T47D (cell line): ENCODE measurements at places on chromosomes 5 and 9.
A peak's percentile ranks its signal among the peaks of the same experiment; 100 is the strongest.

GRCh38 chr5:128083811-128084227 is 253 bp downstream of the SLC12A2 start:
- DNase-seq: no peak

DNA sequence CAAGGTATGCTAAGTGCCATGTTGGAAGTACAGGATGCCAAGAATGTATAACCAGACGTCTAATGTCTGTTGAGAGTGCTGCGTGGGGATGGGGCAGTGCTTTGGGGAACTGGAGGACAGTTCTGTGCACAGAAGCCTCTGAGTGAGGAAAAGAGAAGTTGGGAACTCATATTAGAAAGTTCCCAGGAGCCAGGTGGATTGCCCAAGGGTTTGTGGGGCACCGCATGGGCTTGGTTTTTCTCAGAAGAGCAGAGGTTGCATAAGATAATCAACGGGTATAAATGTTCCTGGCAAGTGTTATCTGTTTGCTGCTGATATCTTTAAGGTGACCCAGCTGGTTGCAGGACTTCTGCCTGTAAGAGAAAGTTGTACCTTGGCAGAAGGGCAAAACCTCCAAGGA is 13.1 kb downstream of the HRH2 start:
- no peak for DNase-seq

DNA sequence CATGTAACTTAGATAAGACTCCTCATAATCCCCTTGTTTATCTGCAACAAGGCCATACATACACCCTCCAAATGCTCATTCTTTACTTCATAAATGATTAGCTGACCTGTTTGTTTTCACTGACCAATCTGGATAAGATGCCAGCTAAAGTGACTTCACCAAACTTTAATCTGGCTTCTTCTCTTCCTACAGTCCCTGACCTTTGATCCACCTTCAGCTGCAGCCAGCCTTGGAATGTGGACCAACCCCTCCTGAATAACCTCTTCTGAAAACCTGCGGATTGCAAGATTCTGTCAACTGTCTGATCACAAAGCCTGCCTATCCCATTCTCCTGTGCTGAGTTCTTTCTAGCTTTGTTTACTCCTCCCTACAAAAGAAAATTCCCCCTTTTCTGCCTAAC is 476.8 kb downstream of the LRRC70 start:
- no peak for DNase-seq

DNA sequence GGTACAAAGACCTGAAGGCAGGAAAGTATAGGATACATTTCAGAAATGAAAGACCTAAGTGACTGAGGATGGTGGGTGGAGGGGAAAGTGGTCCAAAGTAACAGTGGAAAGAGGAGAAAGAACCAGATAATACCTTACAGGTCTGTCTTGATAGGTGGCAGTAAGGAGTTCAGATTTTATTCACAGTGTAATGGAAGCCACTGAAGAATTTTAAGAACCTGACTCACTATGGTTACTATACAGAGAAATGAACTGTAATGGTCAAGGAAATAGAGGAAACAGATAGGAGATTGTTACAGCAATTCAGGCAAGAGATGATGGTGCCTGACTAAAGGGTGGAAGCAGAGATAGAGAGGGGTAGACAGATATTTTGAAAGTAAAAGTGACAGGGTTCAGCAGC is 46.5 kb downstream of the EPB41L4A start:
- peak; percentile 19 for DNase-seq

- DNase-seq: no peak
Observed at GRCh38 chr5:16245249-16245648, 65.7 kb upstream of the MARCHF11 start.

DNA sequence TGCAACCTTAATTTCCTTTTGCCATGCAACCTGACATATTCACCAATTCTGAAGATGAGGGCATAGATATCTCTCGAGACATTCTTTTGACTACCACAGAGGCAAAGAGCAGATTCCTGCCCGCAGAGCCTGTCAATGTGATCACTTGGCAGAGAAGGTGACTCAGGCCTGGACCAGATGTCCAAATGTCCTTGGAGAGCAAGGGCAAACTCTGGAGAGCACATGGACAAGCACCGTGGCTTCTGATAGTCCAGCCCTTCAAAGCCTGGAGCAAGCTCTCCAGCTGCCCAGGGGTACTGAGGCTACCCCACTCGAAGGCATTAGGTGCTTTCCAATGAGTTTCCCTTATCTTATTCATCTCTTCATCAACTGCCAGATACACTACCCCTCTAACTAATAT is 50.4 kb upstream of the ALDH1B1 start:
- no peak for DNase-seq

DNA sequence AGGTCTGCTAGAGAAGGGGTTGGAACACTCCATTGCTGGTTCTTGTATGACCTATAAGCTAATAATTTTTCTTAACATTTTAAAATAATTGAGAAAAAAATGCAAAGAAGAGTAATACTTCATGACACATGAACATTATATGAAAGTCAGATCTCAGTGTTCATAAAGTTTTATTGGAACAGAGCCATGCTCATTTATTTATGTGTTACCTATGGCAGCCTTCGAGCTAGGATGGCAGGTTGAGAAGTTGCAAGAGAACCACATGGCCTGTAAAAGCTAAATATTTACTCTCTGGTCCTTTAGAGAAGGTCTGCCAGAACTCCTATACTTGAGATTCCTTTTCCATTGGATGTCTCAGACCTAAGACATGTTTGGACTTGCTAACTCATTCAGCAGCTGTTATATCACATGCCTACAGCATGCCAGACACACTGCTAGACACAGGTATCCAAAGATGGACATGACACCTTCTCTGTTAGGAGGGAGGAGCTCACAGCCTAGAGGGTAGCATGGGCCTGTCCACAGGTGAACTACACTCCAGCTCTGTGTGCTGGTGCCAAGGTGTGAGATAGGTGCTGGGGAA is 304.3 kb downstream of the ARHGAP26 start:
- no peak for DNase-seq

GRCh38 chr9:96160168-96160567 is 141.8 kb downstream of the HSD17B3 start:
- DNase-seq: no peak

DNA sequence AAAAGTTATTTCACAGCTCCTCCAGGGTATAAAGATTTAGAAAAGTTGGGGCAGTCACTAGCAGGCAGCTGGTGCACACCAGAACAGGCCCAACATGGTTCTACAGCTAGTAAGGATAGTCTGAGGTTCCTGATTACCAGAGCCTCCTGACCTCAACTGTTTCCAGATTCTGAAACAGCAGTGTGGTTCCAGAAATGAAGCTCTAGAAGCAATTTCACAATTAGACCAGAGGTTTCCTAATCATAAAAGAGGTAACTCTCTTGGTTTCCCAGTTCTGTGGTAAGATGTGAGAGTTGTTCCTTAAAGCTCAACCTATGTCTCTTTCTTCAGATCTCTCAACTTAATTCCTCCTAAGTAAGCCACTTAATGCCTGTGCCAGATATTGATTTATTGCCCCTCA is 11.9 kb downstream of the AGTPBP1 start:
- DNase-seq: no peak

DNA sequence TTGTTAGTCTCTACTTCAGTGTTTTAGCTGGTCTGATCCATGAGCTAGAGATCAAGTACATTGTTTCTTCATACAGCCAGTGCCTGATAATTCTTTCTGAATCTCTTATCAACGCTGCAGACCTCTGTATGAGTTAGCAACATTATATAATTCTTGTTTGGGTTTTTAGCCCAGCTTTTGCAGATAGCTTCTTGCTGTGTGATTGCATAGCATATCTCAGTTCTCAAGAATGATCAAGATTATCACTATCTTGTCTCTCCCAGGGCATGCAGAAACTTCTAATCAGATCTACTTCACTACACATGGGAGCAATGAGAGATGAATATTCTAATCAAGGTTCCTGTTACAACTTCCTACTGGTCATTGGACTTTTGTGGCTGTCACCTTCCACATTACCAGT is 158.3 kb downstream of the FAM174A start:
- DNase-seq: no peak

DNA sequence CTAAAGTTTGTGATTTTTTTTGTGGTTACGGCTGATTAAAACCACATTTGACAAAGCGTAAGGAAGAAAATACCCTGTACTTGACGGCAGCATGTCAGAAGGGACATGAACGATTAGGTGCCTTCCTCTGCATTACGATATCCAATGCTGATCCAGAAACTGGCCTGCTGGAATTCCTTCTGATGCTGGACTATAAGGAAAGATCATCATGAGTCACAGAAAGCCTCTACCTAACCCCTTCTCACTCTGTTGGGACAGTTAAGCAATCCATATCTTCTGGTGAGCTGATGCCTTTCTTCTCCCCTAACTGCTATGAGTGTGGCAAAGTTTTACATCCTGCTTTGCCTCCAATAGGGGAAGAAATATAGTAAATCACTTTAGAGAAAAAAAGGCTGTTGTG is 78.4 kb upstream of the PAPPA start:
- DNase-seq: no peak

GRCh38 chr5:121226765-121227164 is 624.9 kb upstream of the FTMT start:
- DNase-seq: no peak

DNA sequence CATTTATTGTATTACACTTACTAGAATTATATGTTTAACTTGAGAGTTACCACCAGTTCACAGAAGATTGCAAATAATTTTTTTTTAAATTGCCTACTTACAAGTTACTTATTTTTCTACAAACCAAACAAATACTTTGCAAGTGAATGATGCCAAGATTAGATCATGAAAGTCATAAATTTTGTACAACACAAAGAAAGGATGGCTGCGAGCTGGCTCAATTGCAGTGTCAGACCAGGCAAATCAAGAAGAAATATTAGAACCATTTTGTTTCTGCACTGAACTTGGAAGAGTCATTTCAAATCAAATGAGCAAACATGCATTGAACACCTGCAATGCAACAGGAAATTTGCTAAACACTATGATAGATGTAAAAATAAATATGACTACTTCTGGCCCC is 97.3 kb downstream of the PLCXD3 start:
- no peak for DNase-seq

DNA sequence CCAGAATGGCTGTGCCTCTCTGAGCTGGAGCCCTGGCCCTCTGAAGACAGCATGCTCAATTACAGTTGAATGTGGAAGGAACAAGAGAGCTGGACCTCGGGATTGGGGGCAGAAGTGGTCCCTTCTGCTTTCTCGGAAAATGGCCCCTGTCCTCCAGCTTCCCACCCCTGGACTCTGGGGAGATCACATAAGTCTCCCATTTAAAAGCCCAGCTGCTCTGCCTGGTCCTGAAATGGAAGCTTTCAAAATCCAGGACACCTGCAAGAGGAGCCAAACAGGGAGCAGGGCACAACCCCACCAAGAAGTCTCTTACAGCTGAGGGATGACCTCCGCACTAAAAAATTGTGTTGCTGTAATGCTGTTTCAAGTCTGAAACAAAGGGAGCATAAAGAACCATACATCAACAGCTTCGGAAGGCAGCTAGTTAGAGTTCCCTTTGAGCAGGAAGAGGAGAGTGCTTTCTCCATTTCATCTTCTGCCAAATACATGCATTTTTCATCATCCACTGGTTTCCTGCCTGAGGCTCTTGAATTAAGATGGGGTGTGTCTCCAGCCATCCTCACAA is 48.2 kb downstream of the TGFBI start:
- no peak for DNase-seq

- no peak for DNase-seq
Observed at GRCh38 chr5:128035689-128036088, 47.9 kb upstream of the SLC12A2 start.

DNA sequence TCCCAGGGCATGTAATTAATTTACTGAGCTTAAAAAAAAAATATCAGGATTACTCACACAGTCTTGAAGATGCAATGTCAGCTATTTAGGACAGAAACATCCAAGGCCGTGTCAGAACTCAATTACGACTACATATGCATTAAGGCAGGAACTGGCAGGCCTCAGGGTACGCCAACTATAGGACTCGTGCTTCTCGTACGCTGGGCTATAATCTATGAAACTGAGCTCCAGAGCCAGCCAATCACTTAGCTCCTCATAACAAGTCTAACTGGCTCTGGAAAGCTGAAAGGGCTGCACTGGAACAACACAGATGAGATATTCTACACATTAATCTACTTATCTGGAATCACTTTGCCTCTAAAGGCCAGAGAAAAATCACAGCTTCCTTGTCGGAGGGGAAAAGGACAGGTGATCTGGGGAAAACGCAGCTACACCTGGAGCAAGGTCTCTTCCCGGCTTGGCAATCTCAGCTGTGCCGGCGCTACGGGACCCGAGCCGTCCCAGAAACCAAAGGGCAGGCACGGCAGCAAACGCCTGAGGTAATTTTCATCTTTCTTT is 212.0 kb downstream of the DEPDC1B start:
- peak; percentile 79 for DNase-seq
